ENCODE measurements at places on chromosomes 7 and 10.

DNA sequence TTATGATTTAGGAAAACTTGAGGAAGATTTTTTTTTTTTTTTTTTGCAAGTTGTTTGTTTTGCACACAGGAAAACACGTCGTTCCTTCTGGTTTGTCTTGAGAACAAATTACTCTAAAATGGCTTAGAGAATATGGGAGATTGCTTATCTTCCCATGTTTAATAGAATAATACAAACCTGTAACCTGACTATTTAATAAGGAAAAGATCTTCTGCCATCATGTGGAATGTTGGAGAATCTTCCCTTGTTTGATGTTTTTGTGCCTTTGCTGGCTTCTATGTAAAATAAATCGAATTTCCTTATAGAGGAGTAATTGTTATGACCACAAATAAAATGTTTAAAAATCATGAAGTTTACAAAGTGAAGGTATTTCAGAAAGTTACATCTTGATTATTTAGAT lies 818.8 kb downstream of the GATA3 start:
- no peak for DNase-seq

- no peak for DNase-seq
Observed at GRCh38 chr10:70992436-70992835, 104.1 kb upstream of the PCBD1 start.

DNA sequence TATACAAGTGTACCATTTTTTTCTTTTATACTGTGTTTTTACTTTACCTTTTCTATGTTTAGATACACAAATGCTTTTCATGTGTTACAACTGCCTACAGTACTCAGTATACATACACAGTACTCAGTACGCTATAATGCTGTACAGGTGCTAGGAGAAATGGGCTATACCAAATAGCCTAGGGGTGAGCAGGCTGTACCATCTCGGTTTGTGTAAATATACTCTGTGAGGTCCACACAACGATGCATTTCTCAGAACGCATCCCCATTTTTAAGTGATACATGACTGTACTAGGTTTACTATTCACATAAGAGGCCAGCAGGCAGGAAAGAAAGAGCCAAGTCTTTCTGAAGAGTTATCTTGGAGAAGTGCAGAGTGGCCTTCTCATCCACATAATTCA lies 426.4 kb upstream of the MTPN start:
- no peak for DNase-seq

GRCh38 chr7:92669616-92670165 lies 79.5 kb upstream of the FAM133B start:
- no peak for DNase-seq

DNA sequence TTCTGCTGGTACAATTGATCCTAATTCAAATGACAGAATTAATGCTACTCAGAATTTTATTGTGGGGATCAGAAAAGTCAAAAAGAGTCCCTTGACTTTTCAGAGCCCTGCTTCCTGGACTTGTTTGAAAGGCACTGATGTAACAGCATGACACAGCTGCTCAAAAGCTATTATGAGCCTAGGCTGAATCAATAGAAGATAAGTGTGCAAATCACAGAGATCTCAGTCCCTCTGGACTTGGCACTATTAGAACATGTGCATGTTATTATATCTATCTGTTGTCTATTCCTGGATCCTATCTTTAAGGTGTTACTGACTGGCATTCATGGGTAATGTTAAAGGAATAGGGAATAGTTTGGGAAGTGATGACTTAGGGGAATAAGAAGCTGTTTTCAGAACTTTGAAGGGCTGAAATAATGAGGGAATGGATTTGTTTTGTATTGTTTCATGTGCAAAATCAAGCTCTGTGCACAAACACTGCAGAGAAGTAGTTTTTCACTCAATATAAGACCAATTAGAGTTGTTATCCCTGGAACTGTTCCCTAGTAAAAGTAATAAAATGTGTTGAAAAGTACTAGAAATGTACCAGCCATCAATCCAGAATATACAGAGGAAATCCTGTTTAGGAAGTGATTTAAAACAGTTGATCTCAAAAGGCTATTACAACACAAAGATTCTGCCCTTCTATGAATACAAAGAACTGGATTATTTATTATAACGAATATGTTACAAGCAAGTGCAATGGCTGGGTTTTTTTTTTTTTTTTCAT lies 814.9 kb upstream of the C7orf33 start:
- DNase-seq, result no peak

DNA sequence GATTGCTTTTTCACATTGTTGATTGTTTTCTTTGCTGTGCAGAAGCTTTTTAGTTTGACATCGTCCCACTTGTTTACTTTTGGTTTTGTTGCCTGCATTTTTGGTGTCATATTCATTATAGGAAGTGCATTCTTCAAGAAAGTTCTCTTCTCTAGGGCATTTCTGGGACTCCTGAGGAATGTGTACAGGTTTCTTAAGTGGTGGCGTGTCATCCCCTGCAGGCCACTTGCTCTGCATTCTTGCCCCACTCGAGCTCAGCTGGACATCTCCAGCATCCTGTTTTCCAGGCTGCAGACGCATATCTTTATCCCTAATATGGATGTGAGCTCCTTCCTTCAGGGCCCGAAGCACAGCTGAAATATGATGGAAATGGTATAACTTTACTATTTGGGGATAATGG lies 255.6 kb upstream of the HABP2 start:
- DNase-seq, result no peak

DNA sequence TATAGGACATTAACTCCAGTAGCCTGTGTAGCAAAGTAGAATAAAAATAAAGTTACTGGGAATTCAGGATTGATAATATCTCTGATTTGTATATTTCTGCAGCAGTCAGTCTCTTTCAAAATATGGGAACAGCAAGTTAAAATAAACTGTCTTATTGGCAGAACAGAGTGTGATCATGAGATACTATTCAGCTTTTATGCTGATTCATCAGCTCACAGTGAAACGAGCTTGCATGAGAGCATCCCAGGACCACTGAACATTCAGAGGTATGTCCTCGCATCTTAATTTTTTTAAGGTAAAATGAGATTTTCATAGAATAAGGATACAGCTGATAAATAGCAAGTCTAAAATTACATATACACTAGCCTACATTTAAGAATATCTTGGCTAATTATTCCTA lies 282.5 kb upstream of the MYO3A start:
- DNase-seq, result no peak

DNA sequence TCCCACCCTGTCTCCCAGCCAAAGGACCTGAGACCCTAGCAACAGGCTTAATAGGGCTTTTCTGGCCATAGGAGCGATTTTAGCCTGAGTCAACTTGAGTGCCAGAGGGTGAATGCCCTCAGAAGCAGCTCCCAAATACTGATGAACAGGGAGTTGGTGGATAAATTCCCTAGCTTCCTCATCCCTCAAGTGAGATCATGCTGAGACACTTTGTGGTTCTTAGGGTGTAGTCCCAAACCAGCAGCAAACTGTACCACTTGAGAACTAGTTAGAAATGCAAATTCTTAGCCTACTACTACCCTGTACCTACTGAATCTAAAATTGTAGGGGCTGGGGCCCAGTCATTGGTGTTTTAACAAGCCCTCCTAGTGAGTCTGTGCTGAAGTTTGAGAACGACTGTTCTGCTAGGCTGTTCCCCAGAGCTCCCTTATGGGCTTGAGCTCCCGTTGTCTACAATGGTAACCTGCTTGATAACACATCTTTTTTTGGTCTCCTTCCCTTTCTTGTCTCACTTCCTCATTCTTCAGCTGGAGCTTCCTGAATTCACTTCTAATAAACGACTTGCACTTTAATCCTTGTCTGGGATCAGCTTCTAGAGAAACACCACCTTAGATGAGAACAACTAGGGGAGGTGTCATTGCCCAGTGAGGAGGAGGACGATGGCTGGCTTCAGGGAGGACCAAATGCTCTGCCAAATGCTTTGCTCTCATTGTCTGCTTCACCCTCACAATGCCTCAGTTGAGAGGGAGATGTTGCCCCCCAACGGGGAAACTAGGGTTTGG lies 18.2 kb upstream of the CDH23 start:
- peak; percentile 90 for DNase-seq

DNA sequence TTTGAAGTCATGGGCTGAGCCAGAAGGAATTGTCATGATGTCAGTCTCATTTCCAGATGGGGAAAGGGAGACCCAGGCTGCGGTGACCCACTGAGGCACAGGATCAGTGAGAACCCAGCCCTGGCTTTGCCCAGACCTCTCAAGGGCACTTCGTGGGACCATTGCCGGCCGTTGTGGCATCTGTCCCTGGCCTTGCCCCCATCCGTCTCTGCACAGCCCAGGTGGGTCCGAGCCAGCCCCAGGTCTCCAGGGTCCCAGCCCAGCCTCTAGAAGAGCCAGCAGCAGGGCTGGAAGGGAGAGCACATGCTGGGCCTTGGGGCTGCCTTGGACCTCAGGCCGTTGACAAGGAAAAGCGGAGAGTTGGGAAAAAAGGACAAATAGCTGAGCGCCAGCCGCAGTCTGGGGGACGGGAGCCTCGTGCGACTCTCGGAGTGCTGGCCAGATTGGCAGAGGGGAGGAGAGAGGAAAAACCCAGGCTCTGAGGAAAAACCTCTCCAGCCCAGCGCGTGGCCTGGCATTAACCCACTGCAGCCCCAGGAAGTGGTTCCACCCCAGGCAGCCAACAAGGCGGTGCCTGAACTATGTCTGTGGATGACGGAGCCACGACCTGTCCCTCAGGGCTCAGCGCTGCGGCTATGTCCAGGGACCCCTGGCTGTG lies 30.2 kb downstream of the GRIFIN start:
- no peak for DNase-seq

DNA sequence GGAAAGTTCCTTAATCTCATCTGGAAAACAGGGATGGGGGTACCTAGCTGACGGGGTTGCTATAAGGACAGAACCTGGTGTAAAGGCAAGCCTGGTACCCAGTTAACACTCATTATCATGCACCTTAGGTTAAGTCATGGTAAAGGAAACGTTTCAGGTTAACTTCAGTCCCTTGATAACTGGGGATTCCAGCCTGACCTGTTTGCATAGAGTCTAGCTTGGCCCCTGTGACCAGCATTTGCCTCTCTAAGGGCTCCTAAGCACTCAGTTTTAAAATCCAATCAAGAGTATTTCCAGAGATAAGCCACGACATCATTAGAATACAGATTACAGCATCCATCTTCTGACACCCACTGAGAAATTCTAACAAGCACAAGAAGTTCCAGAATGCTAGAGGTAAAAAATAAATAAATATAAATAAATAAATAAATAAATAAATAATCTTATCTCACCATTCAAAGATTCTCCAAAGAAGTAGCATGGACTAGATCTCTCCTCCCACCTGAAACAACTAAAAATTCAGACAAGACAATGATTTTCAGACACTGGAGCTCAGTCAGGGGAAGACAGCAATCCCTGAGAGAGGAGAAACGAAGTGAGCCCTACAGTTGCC lies 184.6 kb downstream of the KCNMA1 start:
- DNase-seq, result no peak

- DNase-seq, result no peak
Observed at GRCh38 chr10:69988094-69988493, 64.6 kb upstream of the MACROH2A2 start.

GRCh38 chr7:130440527-130441365 lies at the start of gene CEP41:
Gene CEP41, minus strand, starts transcription at chr7:130441016. Its CDS starts 50 bp downstream, at chr7:130440966.
- DNase-seq, result peak; percentile 98

GRCh38 chr7:87058744-87059524 lies 520 bp downstream of the ELAPOR2 start:
- DNase-seq, result no peak

GRCh38 chr10:131616040-131616439 lies 284.8 kb upstream of the PPP2R2D start:
- DNase-seq, result no peak

DNA sequence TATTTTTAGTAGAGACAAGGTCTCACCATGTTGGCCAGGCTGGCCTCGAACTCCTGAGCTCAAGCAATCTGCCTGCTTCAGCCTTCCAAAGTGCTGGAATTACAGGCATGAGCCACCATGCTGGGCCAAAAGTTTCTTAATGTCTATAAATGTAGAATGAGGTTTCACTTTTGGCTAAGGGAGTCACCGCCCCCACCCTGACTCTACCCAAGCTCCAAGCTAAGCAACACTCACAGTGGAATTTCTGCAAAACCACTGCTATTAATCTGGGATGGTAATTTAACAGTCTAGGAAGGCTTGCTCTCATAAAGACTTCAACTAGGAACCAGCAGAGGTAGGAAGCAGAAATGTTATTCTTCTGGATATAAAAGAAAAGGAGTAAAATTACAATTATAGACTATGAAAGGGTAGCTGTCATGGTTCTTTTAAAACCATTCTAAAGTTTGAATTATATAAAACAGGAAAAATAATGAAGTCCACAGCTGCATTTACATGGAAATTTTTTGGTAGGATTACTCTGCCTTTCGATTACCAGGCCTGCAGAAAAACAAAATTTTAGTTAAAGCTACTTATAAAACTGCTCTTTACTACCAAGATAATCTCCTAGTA lies 211.6 kb downstream of the SFMBT2 start:
- DNase-seq, result no peak

DNA sequence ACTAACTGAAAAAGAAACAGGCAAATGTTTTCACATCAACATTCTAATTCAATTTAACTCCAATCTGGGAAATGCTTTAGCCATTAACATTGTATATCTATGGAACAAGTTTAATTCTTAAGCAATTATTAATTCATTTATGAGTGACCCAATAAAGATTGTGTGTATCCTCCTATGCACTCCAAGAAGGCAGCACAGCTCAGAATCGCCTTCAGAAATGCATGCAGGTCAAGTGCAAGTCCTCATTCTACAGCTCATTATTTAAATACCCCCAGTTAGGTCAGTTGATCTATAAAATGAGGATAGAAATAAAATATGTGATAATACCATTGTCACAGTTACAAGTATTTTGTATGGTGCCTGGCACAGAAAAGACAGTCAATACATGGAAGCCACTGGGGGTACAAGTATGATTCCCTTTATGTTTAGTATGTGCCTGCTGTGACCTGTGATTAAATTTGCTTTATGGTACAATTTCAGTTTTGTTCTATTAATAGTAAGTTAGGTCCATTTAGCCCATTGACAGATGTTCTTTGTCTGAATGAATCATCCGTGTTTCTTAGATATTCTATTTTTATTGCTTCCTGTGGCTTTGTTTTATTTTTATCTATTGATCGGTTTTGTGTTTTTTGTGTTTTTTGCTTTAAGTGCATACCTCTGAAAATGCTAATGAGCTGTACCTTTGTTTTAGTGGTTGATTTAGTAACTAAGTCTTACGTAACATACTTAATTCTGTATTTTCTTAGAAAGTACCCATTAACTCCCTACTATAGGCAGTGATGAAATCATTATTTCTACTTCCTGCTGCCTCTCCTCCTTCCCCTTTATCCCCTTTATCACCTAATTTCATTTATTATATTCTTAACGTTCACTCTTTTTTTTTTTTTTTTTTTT lies 42.8 kb downstream of the CPXM2 start:
- DNase-seq, result peak; percentile 74

DNA sequence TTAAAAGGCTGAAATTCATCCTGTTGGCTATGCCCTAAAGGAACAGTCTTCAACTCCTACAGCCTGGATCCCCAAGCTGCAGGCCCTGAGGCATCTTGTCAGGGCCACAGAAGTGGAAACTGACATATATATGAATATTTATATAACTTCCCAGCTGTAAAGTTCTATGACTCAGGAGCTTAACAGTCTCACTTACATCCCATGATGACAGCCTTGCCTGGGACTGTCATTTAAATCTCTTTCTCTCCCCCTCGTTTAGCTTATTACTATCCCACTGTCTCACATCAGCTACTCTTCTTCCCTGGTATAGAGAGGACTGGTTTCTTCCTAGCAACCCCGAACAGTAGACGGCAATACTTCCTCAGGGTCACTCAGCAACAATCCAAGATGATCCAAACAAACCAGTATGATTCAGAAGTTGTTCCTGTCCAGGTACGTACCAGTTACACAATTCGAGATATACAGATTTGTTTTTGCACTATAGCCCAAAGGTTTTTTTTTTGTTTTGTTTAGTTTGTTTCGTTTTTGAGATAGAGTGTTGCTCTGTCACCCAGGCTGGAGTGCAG lies 22.7 kb downstream of the KIAA1549 start:
- no peak for DNase-seq

GRCh38 chr10:97533888-97534287 lies 35.2 kb downstream of the UBTD1 start:
- no peak for DNase-seq

All from MV-4-11 (cell line).